Germinal center (tissue), 1 donor: ENCODE measurements at places on chromosomes 6 and 20.

GRCh38 chr20:32606107-32606506 is 21.0 kb upstream of the NOL4L start:
- no peak for DNase-seq

DNA sequence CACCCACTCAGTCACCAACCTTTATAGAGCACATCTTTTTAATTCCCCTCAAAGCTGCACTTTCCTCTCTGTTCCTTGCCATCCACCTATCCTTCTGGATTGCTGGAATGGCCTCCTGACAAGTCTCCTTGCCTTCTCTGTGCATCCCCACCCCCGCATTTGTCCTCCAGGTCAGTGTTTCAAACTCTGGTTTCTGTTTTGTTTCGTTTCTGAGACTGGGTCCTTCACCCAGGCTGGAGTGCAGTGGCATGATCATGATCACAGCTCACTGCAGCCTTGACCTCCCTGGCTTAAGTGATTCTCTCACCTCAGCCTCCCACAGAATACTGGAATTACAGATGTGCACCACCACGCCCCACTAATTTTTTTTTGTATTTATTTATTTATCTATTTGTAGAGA is 96.2 kb downstream of the PLCB1 start:
- no peak for DNase-seq

DNA sequence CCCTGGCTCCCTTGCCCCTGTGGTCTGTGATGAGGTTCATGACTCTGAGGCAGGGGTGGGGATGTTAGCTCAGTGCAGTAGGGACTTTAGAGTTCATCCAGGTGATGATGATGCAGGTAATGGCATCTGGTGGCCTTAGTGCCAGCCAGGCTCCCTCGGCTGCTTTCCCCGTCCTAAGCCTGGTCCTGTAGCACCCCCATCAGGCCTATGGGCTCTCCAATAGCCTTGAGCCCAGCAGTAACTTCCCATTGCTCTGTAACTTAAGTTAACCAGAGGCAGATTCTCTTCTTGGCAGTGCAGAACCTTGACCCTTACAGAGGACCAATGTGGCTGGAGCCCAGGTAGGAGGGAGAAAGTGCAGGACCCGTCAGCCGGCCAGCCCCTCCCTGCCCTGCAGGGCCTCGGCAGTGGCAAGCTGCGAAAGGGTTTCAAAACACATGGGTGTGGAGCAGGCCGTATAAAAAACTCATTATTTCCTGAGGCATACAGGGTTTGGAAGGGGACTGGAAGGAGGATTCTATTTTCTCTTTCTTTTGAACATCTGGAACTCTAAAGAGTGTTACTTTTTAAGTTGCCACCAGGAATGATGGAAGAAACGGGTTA is 406.9 kb downstream of the CDH26 start:
- no peak for DNase-seq

DNA sequence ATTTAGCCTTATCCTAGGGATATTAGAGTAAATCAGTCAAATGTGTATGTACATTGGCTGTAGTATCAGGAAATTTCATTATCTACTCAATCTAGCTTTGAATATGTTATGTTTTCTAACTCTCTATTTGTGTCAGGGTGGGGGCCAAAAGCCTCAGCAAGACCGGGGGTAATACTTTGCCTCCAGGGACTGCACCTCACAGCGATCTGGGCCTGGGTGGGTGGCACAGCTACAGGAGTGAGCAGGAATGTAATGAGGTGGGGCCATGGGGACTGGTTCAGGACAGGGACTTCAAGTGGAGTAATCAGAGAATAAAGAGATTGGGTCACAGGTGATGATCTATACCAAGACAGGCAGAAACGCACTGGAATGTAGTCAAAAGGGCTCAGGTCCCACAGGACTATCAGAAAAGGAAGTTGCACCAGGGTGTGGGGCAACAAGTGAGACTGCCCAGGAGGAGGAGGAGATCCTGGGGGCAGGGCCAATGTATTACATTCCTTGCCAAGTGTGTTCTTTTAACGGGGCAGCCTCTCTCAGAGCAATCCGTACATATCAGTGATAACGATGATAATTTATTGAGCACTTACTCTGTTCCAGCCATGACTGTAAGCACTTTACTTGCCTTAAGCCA is 54.0 kb downstream of the PIGU start:
- no peak for DNase-seq

DNA sequence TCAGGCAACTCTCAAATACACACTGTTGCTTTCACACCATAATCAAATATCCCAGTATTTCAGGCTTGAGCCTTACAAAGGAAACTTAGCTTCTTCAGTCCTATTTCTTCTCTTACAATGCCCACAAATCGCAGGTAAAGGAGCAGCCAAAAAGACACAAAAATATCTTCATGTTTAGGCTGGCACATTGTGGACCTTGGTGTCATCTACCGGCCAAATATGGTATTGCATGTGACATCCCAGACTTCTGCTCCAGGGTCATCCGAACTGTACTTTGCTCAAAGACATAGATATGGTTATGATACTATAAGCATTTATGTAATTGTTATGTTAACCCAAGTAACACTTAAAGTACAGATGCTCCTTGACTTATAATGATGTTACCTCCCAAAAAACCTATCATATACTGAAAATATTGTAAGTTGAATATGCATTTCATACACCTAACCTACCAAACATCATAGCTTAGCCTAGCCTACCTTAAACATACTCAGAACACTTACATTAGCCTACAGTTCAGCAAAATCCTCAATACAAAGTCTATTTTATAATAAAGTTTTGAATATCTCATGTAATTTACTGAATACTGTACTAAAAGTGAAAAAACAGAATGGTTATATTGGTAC is 4.6 kb downstream of the OR2H2 start:
- peak; percentile 47 for DNase-seq

GRCh38 chr20:13231031-13231752 is 10.1 kb downstream of the ISM1 start:
- DNase-seq = no peak

GRCh38 chr6:14544666-14545065 is 427.1 kb downstream of the CD83 start:
- no peak for DNase-seq

- DNase-seq = no peak
These were observed 79.4 kb downstream of the ZDHHC14 start for GRCh38 chr6:157460182-157460999.

DNA sequence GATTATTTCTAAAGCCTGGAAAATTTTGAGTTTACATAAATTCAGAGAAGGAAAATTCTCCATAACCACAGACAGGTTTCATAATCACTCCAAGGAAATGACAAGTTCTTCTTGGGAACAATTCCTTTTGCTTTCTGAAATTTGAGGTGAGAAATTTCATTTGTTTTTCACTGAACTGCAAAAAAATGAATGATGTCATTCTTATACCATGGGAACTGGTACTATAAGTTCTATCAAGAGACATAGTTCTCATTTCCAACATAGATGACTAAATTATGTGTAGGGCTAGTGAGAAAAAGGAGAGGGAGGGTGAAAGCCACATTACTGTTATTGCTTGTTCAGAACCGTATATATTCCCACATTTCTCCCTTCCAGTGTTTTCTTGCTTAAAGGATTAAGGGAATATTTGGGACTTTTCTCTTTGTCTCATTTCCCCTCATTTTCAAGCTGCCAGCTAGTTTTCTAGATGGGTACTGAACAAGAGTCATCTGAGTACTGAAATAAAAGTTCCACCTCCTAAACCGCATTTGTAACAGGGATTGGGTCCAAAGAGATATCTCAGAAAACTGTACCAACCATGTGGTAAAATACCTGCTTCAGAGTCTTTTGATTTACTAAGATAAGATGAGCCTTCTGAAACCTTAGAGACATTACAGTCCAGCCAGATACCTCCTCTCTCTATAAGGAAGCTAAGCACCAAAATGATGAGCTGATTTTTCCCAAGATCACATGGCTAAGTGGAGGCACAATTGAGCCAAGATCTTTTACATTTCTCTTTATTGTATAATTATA is 144.3 kb upstream of the PRDM1 start:
- DNase-seq = no peak

DNA sequence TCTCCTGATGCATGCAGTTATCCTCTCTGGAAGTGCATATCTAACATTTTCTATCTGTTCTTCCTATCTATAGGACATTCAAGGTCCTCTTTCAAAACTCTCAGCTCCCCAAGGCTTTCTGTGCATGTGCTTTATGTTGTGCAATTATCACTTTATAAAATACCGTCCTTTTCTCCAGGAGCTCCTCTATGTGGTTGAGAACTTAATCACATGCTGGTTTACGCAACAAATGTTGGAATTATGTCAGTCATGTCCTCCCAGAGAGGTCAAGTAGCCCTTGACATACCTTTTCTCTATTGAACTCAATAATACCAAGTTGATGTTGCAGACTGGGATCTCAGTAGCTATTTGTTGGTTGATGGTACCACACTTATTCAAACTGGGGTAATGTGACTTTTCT is 388.4 kb downstream of the BTBD3 start:
- DNase-seq = no peak

- DNase-seq = no peak
These were observed 1.1 kb upstream of the SLC22A23 start for GRCh38 chr6:3457710-3458602.

DNA sequence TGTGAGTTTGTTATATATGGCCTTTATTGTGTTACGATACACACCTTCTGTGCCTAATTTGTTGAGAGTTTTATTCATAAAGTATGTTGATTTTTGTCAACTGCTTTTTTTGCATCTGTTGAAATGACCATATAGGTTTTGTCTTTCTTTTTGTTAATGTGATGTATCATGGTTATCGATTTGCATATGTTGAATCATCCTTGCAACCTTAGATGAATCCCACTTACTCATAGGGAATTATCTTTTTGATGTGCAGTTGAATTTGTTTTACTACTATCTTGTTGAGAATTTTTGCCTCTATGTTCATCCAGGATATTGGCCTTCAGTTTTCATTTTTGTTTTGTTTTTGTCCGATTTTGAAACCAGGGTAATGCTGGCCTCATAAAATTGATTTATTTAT is 45.7 kb upstream of the TPD52L1 start:
- no peak for DNase-seq

- DNase-seq = peak; percentile 48
These were observed 690 bp downstream of the IFNGR1 start for GRCh38 chr6:137218473-137218916.

DNA sequence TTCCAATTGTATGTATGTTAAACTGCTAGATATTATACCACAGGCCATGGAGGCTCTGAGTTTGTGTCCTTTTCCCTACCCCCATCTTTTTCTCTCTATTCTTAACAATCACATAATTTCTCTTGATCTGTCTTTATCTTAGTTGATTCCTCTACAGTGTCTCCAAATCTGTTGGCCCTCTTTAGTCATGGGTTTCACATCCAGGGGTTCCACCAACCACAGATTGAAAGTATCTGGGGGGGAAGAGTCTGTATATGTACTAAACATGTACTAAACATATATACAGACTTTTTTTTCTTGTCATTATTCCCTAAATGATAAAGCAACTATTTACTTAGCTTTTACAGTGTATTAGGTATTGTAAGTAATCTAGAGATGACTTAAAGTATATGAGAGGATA is 20.2 kb downstream of the RAB22A start:
- no peak for DNase-seq

- DNase-seq = no peak
These were observed 144.1 kb downstream of the MTHFD1L start for GRCh38 chr6:151009576-151009975.

GRCh38 chr20:34109442-34109841 is 2.6 kb downstream of the EIF2S2 start:
- DNase-seq = no peak
